NCI-H1694 (cell line): ENCODE measurements at places on chromosomes 2 and 18.

DNA sequence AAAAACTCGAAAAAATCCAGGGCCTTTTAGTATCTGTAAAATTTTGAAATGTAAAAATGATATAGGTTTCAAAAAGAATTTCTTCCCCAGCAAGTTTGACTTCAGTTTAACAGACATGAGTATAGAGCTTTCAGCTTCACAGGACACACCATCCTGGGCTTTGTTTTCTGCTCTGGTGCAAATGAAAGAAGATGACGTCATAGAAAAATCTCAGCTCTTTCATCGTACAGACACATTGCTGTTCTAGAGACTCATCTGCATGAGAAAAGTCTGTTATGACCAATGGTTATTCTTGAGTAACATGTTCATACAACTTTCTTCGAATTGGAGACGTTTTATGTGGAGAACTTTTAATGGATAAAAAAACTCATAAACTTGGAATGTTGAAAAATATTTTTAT, 111.7 kb upstream of the DYNAP start:
- no peak for DNase-seq

DNA sequence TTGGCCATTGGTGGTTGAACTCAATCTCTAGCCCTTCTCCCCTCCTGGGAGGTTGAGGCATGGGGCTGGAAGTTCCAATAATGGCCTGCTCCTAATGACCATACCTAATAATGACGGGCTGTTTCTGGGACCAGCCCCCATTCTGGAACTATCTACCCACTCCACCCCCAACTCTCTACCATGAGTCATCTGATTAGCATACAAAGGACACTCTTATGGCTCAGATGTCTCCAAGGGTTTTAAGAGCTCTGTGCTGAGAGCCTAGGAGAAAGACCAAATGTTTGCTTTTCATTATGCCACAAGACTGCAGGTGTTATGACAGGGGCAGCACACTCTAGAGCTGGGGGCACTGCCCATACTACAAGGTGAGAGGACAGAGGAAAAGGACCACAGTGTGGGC, 137.0 kb upstream of the NCKAP5 start:
- no peak for DNase-seq

DNA sequence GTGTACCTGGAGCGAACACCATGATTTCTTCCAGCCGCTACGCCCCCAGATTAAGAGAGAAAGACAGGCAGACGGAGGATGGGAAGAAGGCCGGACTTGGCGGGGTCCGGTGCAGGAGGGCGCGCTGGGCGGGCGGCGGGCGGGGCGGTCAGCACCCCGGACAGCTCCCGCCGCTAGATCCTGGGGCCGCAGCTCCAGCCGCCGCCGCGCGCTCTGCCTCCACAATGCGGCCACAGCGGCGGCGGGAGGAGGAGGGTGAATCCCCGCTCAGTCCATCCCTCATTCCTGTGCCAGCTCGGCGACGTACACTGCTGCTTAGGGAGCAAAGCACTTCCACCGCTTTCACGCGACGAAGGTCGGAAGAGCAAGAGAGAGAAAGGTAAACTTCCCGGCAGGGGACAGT, at the start of gene AKAIN1:
Gene AKAIN1, minus strand, starts transcription at position 226 of the 403 bp plus-strand sequence. Its CDS starts 204 bp downstream, at position 22.
- no peak for DNase-seq

DNA sequence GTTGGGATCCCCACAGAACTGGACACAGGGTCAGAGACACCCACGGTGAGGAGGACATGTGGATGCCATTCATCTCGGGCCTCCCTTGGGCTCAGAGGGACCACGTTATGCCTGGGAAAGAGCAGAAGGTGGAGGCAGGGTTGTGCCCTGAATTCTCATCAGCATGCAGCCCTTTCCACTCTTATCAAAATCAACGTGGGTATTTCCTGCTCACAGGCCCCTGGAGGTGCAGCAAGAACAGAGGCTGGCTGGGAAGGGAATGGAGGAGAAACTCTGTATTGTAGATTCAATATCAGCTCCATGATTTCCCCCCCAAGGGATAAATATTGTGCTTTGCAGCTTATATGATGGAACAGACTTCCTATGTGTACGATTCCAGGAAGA, 90.9 kb downstream of the SETBP1 start:
- DNase-seq: no peak

DNA sequence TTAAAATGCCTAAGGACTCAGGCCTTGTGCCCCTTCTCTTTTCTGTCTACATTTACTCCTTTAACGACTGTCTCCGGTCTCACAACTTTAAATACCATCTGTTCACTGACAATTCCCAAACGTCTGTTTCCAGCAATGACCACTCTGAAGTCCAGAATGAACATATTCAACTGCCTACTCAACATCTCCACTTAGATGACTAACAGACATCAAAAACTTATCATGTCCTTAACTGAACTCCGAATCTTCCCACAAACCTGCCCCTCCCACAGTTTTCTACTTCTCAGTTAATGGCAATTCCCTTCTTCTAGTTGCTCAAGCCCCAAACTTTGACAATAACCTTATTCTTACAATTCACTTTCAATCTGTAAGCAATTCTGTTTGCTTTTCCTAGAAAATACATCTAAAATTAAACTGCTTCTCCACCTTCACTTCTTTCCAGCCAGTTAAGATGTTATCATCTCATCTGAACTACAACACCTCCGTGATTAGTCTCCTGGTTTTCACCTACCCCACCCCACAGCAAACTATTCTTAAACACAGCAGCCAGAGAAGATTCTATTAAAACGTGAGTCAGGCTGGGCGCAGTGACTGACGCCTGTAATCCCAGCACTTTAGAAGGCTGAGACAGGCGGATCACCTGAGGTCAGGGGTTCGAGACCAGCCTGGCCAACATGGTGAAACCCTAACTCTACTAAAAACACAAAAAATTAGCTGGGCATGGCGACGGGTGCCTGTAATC, 2.8 kb downstream of the C1D start:
- DNase-seq: no peak
